ENCODE measurements at places on chromosomes 7 and 10.

- DNase-seq: no peak
Measured at GRCh38 chr7:126574276-126575250, 678.2 kb downstream of the GRM8 start.

DNA sequence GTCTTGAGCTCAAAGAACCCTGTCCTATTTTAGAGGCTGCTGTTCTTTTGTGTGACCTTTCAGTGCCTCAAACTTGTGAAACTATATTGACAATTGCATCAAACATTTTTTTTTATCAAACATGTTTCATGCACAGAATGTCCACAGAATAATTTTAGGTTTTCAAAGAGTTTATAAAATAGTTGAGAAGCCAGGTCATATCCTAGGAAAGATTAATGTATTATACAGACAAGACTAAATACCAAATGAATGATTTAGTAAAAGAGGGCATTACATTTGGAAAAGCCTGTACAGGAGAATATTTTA is 67.0 kb downstream of the CDK6 start:
- no peak for DNase-seq

GRCh38 chr7:103887853-103888602 is 101.4 kb downstream of the RELN start:
- DNase-seq: no peak

DNA sequence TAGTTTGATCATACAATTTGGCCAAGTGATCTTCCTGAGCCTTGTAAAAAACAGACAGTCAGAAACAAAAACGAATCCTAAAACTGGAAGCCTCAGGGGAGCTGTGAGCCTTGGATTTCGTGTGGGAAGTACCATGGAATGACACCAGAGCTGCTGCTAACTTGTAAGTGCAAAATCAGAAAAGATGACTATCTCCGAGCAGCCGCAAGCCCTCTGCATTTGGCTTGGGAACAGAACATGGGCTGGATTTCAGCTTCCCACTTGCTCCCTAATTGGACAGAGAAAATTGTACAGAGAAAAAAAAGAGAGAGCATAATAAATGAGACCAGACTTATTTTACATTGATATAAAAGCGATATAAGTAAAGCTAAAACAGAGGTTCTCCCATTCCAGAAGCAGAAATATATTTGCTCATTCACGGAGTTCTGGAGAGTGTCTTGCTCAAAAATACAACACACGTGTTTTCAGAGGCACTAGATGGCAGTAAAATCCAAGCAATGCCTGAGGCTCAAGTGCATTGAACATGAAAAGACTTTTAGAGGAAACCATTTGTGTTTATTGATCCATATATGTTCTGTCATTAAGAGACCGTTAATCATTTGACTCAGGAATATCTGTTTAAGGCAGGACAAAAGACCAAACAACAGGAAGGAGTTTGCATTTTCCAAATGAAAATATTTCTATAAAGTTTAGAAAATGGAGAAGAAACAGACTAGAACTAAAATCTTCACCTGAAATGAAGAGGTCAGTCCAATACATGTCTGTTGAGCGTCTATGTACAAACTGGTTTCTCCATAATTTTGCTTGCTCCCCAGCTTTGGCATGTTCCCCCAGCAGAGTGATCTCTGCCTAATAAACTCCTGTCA is 78.3 kb upstream of the SLC26A5 start:
- DNase-seq: no peak

- no peak for DNase-seq
Measured at GRCh38 chr7:116150588-116150987, 59.8 kb upstream of the TES start.

DNA sequence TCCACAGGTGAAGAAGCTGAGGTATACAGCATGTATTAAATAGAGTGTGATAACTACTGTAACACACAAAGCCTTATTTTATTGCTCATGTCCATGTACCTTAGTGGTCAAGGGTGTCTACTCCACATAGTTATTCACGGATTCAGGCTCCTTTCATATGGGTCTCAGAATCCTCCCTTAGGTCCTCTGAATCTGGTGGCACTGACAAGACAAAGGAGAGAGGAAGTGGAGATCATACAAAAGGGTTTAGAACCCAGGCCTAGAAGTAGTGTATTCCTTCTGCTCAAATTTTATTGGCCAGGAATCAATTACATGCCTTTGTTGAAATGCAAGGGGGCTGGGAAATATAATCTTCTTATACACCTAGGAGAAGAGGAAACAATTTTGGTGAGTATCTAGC is 164.6 kb downstream of the PTEN start:
- DNase-seq: no peak

- no peak for DNase-seq
Measured at GRCh38 chr7:24763303-24763901, 6.1 kb upstream of the GSDME start.

DNA sequence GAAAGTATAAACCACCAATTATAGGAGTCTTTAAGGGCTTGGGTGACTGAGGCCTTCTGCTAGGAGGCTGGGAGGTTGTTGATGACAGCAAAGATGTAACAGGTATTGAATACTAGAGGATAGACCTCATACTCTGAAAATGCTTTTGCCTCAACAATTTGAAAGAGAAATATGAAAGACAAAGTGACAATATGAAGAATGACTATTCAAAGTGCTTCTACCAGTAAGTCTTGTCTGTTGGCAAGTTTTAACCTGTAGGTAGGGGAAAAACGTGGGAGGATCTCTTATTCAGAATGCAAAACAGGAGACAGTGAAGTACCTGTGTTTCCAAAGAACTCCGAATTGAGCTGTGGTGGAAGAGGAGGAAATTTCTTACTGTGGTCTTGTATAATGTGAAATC is 38.2 kb downstream of the GBF1 start:
- no peak for DNase-seq

GRCh38 chr10:21047511-21047910 is 150.4 kb upstream of the NEBL start:
- DNase-seq: no peak

DNA sequence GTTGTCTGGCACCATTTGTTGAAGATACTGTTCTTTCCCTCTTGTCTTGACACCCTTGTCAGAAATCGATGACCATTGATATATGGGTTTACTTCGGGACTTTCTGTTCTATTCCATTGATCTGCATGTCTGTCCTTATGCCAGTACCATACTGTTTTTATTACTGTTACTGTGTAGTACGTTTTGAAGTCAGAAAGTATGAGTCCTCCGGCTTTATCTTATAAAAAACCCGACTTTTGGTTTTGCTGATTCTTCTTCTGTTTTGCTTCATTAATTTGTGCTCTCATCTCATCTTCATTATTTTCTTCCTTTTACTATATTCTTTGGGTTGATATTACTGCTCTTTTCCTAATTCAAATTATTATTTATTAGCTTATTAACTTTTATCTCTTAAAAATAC is 52.4 kb downstream of the MAPK8 start:
- DNase-seq: no peak

- DNase-seq: no peak
Measured at GRCh38 chr7:116200963-116201362, 9.4 kb upstream of the TES start.

- no peak for DNase-seq
Measured at GRCh38 chr7:78862411-78862900, 591.0 kb downstream of the MAGI2 start.

- no peak for DNase-seq
Measured at GRCh38 chr10:3163879-3164278, 8.7 kb downstream of the PITRM1 start.

DNA sequence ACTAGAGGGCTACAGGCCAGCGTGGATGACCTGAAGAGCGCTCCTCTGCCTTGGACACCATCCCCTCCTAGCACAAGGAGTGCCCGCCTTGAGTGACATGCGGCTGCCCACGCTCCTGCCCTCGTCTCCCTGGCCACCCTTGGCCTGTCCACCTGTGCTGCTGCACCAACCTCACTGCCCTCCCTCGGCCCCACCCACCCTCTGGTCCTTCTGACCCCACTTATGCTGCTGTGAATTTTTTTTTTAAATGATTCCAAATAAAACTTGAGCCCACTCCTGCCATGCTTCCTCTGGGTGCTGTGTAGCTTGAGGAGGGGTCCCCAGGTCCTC is 4.5 kb downstream of the SNCG start:
- DNase-seq: no peak

- no peak for DNase-seq
Measured at GRCh38 chr10:131758062-131758938, 142.5 kb upstream of the PPP2R2D start.

- DNase-seq: no peak
Measured at GRCh38 chr7:33091111-33091531, 18.1 kb downstream of the RP9 start.

GRCh38 chr7:142711746-142712616 is 37.3 kb upstream of the PRSS1 start:
- DNase-seq: no peak

GRCh38 chr7:159148430-159149395 is 4.0 kb upstream of the VIPR2 start:
- peak; percentile 34 for DNase-seq

DNA sequence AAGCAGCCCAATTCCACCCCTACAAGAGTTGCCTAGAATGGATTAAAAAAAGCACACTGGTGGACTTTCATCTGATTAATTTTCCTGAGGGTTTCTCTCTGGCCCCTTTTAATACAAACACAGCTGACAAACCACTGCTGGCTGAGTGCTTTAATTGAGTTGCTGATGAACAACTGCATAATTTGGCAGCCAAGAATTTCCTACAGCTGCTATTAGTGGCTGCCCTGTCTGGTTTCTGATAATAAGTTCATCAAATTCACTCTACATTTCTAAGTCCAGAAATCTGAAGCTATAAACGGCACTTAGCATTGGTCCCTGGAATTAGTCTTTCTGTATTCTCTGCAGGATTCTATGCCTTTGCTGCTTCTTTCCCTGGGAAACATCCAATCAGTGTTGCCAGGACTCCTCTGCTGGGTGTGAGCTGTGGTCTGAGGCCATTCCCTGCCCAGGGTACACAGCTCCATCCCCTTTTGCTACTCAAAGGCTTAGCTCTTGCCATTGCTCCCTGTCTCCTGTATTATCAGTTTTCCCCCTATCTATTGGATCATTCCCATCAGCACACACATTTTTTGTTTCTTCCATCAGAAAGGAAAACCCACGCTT is 110.6 kb downstream of the LSM5 start:
- no peak for DNase-seq

DNA sequence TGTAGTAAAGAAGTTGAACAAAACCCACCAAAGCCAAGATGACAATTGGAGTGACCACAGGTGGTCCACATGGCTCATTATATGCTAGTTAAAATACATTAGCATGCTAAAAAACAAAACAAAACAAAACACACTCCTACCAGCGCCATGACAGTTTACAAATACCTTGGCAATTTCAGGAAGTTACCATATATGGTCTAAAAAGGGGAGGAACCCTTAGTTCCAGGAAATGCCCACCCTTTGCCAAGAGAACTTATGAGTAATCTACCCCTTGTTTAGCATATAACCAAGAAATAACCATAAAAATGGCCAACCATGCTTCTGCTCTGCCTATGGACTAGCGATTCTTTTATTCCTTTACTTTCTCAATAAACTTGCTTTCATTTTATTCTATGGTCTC is 979.1 kb upstream of the POT1 start:
- DNase-seq: no peak

GRCh38 chr7:28418966-28419365 is 6.6 kb downstream of the CREB5 start:
- no peak for DNase-seq

DNA sequence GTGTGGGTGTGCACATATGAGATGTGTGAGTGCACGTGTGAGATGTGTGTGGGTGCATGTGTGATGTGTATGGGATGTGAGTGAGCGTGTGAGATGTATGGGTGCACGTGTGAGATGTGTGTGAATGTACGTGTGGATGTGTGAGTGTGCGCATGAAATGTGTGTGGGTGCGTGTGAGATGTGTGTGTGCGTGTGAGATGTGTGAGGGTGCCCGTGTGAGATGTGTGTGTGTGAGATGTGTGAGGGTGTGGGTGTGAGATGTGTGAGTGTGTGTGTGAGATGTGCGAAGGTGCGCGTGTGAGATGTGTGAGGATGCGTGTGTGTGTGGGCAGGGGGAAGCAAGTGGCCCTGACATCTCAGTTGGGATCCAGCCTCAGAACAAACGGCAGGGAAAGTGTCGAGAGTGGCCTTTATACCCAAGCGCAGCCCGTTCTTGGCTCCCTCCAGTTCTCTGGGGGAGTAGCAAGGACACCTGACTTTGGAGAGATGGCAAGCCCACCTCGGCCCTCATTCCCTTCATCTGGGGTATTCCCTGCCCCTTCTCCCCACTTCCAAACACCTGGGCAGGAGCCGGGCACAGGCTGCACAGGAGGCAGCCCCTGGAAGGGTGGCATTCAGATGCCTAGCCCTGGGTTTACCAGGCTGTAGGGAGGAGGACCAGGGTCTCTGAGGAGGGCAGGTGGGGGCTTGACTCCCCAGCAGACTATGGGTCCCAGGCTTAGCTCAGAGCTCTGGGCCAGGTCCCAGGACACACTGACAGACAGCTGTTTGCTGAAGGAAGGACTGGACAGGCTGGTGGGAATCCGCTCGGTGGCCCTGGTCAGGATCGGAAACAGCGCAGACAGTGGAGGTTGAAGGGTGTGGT is 31.6 kb downstream of the PPIF start:
- DNase-seq: no peak

GRCh38 chr7:37467002-37467401 is 18.3 kb upstream of the ELMO1 start:
- DNase-seq: no peak

GRCh38 chr7:5320391-5320790 is 37.6 kb downstream of the SLC29A4 start:
- DNase-seq: no peak

DNA sequence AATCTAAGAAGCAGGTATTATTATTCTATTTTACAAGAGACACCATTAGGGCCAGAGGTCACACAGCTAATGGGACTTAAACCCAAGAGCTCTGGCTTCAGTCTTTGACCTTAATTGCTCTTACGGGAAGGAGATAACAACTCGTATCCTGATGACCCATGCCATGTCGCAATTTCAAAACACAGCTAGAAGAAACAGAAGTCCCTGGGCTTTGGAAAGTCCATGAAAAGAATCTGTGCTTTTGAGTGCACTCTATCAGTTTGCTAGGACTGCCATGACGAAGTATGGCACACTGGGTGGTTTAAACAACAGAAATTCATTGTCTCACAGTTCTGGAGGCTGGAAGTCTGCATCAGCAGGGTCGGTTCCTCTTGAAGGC is 247.8 kb upstream of the AOAH start:
- DNase-seq: no peak

GRCh38 chr7:98520356-98520951 is 96.6 kb upstream of the NPTX2 start:
- DNase-seq: no peak

DNA sequence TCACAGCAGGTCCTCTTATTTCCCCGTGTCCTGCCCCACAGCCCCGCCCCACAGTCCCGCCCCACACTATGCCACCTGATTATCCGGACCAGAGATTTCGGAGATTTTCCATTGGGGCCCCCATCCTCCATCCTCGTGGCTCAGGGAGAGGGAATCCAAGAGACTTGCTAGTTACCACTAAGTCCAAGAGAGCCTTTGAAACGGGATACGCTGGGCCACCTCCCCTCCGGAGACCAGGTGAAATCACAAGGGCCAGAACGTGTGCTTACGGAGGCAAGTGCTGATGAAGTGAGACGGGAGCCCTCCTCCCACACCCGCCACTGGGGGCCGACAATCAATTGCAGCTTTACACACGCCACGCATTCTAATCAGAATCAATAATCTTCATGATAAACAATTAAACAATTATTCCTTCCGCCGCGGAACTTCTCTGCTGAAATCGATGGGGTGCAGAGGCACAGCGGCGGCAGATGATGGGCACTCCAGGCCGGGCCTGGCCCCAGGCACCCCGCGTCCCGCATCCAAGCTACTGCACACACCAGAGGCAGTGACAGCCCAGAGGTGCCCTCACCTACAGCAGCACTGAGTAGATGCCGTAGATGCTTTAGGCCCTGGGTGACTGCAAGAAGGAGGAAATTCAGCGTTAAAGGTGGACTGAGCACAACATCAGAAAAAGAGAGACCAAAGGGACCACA is 534.0 kb upstream of the FOXK1 start:
- no peak for DNase-seq

- no peak for DNase-seq
Measured at GRCh38 chr7:24660546-24660945, 87.3 kb downstream of the PALS2 start.
